Right renal pelvis (tissue), 4 donors: ENCODE measurements at places on chromosomes 13 and 19.

- DNase-seq: no peak
Measured at GRCh38 chr13:72153272-72153671, 286.3 kb upstream of the DACH1 start.

- DNase-seq: peak; percentile 10
Measured at GRCh38 chr13:32669030-32669646, 82.9 kb downstream of the PDS5B start.

GRCh38 chr13:42544246-42544926 lies 29.6 kb upstream of the TNFSF11 start:
- no peak for DNase-seq

- DNase-seq: peak; percentile 74
Measured at GRCh38 chr19:6021878-6022569, 44.1 kb upstream of the RANBP3 start.

DNA sequence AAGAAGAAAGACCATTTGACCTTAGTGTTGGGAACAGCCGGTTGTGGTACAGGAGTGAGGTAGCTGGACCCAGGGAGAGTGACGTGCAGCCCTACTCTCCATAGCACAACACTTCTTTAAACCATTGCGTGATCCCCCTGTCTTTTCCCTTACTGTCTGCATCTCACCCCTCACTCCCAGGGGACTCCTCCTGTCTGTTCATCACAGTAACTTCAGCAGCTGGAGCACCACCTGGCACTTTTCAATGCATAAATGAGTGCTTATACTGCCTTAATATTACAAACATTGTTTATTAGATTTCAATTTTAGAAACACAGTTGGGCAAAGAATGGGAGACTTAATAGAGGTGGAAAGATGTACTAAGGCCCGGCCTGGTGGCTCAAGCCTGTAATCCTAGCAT lies 285.5 kb downstream of the UQCRFS1 start:
- no peak for DNase-seq
